ENCODE measurements at places on chromosomes 7 and 10.

- DNase-seq: no peak
Observed at GRCh38 chr10:89438525-89438924, 24.2 kb downstream of the IFIT5 start.

DNA sequence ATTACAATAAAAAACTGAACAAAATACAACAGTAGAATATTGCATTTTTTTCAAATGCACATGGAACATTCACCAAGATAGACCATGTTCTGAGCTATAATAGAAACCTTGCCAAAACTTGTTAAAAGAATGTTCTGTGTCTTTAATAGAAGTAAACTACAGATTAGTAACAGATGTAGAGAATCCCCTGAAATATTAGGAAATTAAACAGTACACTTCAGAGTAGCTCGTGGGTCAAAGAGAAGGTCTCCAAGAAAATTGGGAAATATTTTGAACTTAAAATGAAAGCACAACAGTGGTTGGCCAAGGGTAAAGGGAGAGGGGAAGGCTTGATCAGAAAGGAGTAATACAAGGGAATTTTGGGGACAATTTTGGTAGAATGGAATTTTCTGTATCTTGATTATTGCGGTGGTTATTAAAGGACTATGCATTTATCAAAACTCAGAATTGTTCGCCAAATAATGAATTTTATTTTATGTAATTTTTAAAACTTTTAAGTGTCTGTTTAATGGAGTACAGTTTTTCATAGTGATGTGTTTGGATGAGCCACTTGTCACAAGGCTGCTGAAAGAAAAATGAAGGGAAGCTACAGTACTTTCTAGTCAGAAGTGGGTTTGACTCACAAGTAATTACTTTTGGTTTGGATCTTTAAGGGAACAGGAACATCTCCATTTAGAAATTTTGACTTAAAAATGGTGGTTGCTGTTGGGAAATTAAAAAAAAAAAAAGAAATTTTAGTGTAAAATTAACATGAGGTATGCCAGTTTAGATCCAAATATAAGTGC is 10.2 kb downstream of the PLEKHA8 start:
- DNase-seq: no peak

- peak; percentile 12 for DNase-seq
Observed at GRCh38 chr7:152894295-152895170, 135.0 kb downstream of the ACTR3B start.

GRCh38 chr10:43707770-43708169 is 59.1 kb upstream of the ZNF32 start:
- no peak for DNase-seq

- no peak for DNase-seq
Observed at GRCh38 chr10:43674553-43675210, 26.0 kb upstream of the ZNF32 start.

- peak; percentile 94 for DNase-seq
Observed at GRCh38 chr7:105806592-105807447, 69.6 kb downstream of the ATXN7L1 start.

- DNase-seq: no peak
Observed at GRCh38 chr10:48945441-48946130, 5.9 kb upstream of the LRRC18 start.

DNA sequence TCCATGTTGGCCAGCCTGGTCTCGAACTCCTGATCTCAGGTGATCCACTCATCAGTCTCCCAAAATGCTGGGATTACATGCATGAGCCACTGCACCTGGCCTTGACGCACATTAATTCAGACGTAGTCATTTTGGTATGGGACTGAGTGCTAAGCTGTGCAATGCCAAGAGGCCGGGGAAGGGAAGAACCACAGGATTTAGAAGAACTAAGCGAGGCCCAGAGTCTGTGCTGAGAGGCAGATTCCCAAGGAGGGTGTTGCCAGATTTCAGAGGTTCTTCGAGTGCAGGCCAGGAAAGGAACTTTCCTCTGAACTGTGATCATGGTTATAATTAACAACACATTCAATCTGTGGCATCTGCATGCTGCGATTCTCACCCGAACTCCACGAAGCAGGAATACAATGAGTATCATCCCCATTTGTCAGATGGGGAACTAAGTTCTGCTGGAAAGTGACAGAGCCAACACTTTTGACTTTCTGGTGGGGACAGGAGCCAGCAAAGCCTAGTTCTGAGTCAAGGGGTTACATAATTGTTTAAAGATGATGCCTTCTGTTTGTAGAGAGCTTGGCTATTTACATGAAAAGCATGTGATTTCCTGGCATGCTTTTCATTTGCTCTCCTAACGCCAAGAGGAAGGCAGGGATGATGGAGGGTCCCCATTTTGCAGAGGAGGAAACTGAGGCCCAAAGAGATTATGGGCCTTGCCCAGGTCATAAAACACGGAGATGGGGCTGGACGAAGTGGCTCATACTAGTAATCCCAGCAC is 6.2 kb upstream of the ZAN start:
- DNase-seq: no peak

DNA sequence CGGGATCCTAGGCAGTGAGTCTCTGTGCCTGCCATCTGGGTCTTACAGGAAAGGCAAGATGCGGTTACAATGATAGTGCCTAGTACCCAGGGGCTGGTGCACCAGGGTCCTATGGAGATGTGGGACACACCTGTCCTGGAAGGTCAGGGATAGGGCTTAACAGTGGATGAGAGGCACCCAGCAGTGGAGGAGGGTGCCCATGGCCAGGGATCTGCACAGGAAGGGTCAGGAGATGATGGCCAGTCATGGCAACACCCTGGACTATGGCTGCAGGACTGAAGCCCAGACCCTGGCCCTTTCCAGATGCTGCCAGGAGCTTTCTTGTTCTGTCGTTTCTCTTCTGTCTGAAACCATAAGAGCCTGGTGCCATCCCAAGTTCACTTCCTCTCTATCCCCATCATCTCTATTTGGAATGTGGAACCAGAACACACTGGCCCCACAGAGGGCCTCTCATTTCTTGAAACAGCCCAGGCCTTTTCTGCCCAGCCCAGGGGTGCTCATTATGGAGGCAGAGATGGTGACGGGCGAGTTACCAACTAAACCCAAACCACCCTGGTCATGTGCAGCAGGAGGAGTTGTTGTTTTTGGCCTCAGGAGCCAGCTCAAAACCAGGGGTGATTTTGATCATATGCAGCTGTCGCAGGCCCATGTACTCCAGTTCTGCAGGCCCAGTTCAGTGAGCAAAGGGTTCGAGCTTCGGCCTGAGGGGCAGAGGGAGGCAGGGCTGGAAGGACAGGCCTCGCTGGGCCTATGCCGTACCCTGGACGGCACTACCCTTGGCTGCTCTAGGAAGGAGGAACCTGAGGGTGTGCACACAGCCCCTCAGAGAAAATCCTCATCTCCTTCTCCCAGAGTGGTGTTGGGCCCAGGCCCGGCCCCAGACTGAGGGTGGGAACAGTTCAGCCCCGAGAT is 52.6 kb upstream of the GDF10 start:
- DNase-seq: no peak

DNA sequence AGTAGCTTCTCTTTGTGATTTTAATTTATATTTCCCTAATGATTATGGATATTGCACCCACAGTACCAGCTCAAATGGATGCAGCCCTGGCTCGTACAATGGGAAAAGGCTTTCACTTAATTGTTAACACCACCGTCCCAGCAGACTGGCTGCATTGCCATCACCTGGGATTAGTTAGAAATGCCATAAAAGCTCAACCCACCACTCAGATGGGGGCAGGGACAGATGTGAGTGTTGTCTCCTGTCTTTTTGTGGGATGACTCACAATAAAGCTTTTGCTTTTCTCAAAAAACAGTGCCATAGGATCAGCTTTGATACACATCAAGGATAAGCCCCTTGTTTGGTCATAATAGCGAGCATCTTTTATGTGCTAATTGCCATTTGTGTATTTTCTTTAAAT is 729.1 kb downstream of the TNS3 start:
- DNase-seq: no peak

GRCh38 chr7:122768827-122769226 is 66.1 kb upstream of the RNF148 start:
- DNase-seq: no peak

DNA sequence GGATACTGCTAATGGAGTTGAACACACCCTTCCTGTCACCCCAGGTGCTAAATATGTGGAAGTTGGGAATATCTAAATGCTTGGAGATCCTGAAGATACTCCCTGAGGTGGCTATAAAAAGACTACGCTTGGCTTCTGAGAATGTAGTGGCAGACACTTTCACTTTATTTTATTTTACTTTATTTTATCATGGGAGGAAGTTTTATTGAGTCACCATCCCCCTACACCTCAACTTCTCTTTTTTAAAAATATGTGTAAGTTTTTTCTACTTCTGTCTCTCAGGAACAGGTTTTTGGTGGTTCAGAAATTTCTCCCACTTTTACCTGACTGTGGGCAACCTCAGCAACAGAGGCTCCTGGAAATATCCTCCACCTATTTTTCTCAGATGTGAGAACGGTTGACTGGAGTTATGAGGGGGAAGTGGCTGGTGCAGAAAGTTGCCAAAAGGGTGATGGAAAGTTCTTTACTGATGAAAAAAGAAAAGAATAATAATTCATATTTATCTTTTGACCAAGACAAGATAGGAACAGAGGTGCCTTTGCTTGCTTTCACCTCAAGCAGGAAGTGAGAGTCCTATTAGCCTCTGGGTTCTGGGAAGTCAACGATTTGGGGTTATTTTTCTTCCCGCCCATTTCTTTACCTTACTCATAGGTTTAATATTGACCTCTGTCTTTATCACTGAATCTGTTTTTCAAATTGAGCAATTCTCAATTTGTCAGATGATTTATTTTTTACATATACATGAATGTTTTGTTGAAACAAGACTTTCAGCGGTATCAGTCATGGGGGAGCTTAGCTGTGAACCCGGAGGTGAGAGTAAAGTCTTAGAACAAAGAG is 103.6 kb downstream of the AHR start:
- peak; percentile 75 for DNase-seq

- DNase-seq: no peak
Observed at GRCh38 chr10:7170626-7171322, 240.1 kb downstream of the SFMBT2 start.

- no peak for DNase-seq
Observed at GRCh38 chr7:16203065-16203464, 218.3 kb downstream of the CRPPA start.

DNA sequence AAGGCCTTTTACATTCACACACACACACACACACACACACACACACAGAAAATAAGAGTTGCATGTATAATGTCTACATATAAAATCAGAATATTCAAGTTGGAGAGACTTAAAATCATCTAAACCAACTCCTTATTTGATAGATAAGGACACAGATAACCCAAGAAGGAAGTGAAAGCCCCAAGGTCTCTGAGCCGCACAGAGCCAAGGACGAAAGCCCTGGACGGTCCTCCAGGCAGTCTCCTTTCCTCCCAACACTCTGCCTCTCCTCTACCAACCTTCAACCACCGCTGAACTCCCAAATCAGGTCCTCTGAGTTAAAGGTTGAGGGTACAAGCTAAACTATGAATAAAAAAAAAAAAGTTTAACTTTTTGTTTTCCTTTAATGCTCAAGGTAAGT is 28.2 kb downstream of the UBE2H start:
- no peak for DNase-seq

GRCh38 chr7:106294334-106294733 is 9.6 kb upstream of the NAMPT start:
- no peak for DNase-seq

GRCh38 chr10:75513292-75513885 is 82.0 kb downstream of the LRMDA start:
- no peak for DNase-seq

DNA sequence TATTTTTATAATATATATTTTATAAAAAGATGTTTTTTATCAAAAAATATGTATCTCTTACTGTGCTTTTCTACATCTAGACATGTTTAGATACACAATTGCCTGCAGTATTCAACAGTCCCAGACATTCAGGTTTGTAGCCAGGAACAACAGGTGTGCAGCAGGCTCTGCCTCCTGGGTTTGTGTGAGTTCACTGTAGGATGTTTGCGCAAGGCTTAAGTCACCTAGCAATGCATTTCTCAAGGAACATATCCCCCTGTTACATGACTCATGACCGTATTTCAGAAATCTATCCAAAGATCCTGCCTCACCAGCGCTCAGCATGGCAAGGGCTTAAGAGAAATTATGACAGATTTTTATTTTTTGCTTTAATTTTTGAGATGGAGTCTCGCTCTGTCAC is 41.5 kb downstream of the PITRM1 start:
- DNase-seq: no peak

GRCh38 chr10:11403116-11403515 is 208.3 kb downstream of the USP6NL start:
- DNase-seq: peak; percentile 73

DNA sequence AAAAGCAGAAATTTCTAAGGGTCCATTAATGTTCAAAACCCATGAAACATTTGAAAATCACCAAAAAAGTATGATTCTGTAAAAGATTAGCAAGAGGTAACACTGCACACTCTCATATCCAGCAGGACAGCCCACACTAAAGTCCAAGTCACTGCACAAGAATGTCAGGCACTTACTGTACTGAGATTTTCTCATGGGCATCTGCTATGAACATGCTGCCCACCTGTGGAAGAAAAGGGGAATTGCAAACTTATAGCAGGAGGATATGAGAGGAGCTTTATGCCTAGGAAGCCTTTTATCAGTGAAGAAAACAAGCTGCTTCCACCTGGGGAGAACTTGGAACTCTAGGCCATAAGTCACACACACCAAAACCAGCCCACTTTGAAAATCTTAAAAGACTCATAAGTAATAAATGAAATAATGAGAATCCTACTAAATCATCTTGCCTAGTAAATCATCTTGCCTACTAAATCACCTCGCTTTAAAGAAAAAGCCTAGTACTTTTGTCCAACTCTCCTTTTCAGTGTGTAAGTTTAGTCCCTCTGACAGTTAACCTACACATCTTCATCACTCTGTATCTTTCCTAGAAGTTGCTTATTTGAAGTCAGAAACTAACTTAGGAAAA is 46.1 kb downstream of the ARMH3 start:
- peak; percentile 70 for DNase-seq

DNA sequence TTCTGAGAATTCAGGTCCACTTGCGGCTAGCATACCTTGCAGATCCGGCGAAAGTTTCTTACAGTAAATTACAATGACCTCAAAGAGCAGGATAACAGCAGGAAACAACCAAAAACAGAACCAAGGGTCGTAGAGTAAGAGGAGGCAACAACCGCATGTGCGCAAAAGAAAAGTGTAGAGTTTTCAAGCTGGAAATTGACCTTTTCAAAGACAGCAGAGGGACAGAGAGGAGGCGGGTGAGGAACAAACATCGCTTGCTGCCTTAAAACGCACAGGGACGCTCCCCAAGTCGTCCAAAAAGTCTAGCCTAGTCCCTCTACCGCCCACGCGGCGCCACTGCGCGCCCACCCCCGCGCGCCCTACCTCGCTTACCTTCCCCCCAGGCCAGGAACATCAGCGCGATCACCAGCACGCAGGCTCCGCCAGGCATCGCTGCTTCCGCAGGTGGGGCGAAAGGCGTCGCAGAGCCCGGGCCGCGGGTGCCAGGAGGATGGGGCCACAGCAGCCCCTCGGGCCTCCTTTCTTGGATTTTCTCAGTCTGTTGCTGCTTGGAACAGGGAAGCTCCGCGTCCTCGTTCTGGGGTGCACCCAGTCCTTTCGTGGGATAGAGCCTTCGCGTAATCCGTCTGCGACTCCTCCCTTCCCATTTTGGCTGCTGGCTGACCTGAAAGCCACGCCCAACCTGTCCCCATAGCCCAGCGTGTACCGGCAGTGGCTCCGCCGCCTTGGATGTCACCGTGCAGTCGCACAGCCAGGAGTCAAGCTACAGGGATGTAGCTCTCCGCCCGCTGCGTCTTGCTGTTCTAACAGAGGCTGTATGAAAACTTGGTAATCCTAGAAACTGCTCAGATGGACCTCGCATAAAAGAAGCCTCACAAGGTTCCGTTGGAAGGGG is at the start of gene VWDE:
Gene VWDE, minus strand, starts transcription at position 579 of the 895 bp plus-strand sequence. Its CDS starts 149 bp downstream, at position 430.
- peak; percentile 64 for DNase-seq

- DNase-seq: no peak
Observed at GRCh38 chr7:92158660-92159575, 20.0 kb downstream of the LRRD1 start.

Data from activated CD4-positive, alpha-beta T cell treated with anti-CD3 and anti-CD28 coated beads, Interleukin-2, amount 50 U/mL, for 16 hours (primary cell).